SK-N-MC (cell line): ENCODE measurements at places on chromosomes 4 and X.

DNA sequence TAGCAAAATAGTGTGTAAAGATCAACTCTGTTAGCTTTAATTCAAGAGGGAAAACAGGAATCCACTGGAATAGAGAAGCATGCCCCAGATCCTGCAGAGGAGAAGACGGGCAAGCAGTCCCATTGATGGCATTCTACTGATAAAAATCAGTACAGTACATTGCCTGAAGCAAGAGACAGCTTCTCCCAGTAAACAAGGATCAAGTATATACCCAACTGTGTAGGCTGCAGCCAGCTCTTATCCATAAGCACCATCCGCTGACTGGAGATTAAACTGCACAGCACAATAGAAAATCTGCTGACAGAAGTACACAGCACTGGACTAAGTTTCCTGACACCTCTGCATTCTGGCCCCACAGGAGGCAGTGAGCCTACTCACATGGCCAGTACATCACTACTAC lies 110.1 kb downstream of the COX18 start:
- DNase-seq = no peak

DNA sequence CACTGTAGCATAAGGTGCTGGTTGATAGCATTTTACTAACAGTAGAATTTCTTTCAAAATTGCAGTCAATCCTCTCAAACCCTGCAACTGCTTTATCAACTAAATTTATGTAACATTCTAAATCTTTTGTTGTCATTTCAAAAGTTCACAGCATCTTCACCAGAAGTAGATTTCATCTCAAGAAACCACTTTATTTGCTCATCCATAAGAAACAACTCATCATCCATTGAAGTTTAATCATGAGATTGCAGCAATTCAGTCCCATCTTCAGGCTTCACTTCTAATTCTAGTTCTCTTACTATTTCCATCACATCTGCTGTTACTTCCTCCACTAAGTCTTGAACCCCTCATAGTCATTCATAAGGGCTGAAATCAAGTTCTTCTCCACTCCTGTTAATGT lies 21.7 kb downstream of the LAMTOR3 start:
- DNase-seq = no peak

GRCh38 chrX:107831071-107831730 lies 5.5 kb downstream of the MID2 start:
- no peak for DNase-seq

DNA sequence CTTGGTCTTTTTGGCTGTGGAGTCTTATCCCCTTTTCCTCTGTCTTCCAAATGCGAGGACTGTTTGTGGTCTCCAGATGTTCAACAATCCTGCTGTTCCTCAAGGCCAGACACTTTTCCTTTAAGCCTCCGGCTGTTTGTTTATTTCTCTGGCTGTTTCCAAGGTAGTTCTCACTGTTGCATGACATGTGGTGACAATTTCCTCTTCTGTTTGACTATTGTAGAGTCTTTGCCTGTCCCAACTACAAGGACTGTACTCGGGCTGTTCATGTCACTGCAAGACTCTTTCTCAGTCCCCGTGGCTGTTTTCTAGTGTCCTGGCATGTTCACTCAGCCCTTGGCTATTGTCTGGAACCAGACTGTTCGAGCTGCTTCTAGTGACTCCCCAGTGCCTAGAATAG lies 50.6 kb downstream of the ZNF157 start:
- DNase-seq = no peak

DNA sequence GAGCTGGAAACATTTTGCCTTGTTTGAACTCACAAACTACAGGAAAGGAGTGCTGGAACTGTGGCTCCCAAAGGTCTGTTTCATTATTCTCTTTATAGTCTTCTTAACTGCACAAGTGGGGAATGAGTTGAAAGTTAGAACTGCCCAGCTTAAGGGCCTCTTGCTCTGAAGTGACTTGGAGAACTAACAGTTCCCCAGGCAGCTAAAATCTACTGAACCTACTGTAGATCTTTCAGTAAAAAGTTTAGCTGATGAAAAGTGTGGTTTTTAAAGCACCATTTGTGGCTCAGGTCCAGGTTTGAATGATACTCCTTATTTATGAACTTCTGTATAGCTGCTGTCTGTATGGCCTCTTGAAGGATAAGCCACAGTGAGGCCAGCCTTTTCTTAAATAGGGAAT lies 353.8 kb downstream of the MAPK10 start:
- DNase-seq = no peak

GRCh38 chr4:26779224-26779623 lies 81.4 kb upstream of the STIM2 start:
- no peak for DNase-seq

GRCh38 chrX:70437921-70438665 lies 6.5 kb upstream of the DLG3 start:
- no peak for DNase-seq

DNA sequence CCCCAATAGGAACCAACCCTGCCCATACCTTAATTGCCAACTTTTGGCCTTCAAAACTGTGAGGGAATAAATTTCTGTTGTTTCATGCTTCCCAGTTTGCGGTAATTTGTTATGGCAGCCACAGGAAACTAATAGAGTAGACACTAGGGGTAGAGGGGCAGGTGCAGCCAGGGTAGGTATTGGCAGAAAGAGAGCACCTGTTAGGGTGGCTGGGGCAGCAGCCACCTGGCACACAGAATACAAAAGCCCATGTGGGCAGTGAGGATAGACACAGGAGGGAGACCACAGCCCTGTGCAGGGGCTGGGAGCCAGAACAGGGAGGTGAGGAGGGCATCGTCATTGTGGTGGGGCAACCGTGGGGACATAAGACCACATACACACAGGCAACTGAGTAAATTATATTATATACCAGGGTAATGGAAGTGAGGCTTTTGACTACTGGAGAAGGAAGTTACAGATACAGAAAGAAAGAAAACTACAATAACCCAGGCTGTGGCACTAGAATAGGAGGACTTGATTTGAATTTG lies 28.2 kb downstream of the IRF2 start:
- no peak for DNase-seq

- DNase-seq = no peak
These were observed 74.6 kb upstream of the STOX2 start for GRCh38 chr4:183830438-183830985.

DNA sequence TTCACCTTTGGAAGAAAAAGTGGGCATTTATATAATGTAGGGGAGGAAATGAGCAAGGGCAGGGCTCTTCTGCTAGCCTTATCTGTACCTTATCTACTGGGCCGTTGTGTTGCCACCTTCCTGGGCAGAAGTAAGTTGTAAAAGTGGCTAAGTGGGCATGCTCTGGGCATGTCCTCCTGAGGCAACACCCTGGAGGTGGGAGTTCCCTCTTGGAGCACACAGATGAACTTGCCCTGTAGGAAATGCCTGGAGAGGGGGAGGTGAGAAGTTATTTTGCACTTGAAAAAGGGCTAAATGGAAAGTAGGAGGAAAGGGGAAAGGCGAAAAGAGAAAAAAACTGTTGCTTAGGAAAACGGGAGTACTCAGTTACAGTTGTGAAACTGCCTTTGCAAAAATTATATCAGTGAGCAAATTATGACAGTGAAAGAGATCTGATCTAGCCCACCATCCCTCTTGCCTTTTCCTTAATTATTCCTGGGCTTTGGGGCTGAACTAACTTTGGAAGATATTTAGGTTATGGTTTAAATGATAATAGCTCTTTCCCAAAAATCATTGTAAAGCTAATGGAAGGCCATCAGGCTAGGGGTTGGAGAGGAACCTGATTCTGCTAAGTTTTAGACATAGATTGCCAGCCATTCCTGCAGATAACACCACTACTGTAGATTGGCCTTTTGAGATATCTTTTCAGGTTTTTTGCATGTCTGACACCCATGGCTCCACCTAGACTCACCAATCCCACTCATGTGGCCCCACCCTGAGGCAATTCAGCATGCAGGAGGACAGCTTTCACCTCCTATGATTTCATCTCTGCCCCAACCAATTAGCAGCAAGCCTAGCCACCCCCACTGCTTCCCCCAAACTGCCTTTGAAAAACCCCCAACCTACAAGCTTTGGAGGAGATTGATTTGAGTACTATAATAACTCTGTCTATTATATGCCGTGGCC lies 20.5 kb upstream of the ZNF81 start:
- DNase-seq = no peak

GRCh38 chrX:53048169-53049126 lies at the start of gene GPR173:
TSS of gene GPR173 (plus strand) at chrX:53048789. CDS start at chrX:53076622, 27,833 bp downstream.
- no peak for DNase-seq

- DNase-seq = no peak
These were observed 1.6 kb downstream of the SCD5 start for GRCh38 chr4:82797040-82797404.

GRCh38 chr4:147182041-147182440 lies 236.4 kb upstream of the TTC29 start:
- no peak for DNase-seq

GRCh38 chr4:163415668-163416067 lies 57.9 kb downstream of the TKTL2 start:
- DNase-seq = no peak

DNA sequence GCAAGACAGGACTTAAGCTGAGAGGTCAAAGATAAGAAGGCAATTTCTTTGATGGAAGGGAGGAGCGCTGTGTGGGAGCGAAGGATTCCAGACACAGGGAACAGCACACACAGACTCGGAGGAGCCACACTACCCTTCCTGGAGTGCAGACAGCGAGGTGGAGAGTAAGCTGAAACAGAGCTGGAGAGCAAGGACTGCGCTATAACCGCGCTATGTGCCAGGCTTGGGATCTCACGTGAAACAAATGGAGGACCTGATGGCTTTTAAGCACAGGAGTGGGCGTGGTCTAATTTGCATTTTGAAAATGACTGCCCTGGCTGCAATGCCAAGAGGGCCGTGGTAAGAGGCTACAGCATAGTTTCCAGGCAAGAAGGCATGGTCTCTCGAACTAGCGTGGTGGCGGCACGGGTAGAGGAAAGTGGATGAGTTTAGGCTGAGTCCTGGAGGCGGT lies 113.9 kb upstream of the SORBS2 start:
- no peak for DNase-seq

- DNase-seq = no peak
These were observed 15.9 kb upstream of the UBE2D3 start for GRCh38 chr4:102843273-102843672.

DNA sequence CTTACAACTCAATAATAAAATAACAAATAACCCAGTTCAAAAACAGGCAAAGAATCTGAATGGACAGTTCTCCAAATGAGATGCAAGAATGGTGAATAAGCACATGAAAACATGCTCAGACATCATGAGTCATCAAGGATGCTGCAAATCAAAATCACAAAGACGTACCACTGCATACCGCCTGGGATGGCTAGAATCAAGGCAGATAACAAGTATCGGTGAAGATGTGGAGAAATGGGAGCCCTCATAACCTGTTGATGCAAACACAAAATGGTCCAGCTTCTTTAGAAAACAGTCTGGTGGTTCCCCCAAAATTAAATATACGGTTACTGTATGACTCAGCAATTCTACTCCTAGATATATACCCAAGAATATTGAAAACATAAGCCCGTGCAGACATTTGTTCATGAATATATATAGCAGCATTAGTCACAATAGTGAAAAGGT lies 32.5 kb downstream of the AKAP4 start:
- DNase-seq = no peak

DNA sequence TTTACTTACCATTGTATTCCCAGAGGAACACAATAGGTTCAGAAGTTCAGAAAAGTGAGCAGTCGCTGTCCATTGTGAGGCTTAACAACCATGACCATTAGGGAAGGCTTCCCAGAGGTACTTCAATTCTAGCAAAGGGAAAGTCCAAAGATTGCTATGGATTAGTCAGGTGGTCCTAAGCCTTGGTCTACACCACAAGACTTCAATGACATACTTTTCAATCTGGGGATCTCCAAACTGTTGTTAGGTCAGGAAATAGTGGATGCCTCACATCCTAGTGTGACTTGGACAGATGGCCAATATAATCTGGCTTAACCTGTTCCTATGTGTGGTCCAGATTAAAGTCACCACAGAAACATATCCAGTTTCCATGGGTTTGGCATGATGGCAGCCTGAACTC lies 118.0 kb downstream of the SPCS3 start:
- no peak for DNase-seq

DNA sequence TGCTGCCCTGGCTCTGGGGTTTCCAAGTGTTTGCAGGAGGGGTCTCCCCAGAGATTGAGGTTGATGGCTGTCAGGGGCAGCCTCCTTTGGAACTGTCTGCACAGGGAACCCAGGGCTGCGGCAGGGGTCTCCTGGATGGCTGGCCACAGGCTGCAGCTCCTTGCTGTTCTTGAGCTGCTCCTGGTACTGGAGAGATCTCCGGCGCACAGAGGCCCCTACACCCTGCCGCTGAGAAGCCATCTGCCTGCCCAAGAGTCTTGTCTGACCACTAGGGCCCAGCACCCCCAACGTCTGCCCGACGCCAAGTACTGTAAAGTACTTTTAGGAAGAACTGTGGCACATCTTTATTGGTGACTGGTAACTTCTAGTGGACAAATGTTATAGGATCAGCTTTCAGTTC lies 13.5 kb downstream of the STIM2 start:
- no peak for DNase-seq

DNA sequence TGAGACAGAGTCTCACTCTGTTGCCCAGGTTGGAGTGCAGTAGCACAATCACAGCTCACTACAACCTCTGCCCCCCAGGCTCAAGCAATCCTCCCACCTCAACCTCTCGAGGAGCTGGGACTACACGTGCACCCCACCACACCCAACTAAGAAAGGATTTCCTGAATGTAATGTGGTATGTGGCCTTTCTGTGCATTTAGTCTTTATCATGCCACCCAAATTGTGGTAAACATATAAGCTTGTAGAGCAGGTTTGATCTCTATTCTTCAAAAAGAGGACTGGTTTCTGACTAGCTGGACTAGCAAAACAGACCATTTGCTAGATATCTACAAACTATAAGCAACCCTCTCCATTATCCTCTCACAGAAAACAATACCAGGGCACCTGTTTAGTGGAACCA lies 33.6 kb downstream of the ELOVL6 start:
- no peak for DNase-seq

- DNase-seq = no peak
These were observed 655.3 kb upstream of the SPANXN1 start for GRCh38 chrX:144592036-144592435.

DNA sequence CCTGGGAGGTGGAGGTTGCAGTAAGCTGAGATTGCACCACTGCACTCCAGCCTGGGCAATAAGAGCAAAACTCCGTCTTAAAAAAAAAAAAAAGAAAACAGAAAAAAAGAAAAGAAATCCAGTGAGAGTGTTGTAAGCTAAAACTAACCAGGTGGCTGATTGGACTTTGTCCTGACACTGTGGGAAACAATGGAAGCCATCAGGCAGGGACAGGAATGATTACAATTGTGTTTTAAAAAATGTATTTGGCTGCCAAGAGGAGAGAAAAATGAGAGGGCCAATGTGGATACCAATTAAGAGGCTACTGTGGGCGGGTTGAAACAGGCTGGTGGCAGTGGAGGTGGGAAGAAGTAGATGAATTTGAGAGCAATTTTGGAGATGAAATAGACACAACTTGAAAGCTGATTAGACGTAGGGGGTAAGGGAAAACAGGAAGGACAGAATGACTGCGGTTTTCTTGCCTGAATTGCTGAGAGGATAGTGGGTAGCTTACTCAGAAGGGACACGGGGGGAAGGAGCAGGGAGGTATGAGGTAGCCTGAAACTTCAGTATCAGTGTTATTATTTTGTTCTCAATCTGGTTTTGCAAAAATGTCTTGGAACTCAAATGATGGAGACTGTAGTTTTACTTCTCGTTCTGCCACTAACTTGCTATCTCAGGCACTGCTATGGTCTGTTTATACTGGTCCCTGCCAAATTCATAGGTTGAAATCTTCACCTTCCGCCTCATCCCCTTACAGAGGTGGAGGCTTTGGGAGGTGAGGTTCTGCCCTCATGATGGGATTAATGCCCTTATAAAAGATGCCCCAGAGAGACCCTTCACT lies 45.6 kb upstream of the CHRNA9 start:
- DNase-seq = no peak
